ENCODE measurements at places on chromosomes 2 and 18.

DNA sequence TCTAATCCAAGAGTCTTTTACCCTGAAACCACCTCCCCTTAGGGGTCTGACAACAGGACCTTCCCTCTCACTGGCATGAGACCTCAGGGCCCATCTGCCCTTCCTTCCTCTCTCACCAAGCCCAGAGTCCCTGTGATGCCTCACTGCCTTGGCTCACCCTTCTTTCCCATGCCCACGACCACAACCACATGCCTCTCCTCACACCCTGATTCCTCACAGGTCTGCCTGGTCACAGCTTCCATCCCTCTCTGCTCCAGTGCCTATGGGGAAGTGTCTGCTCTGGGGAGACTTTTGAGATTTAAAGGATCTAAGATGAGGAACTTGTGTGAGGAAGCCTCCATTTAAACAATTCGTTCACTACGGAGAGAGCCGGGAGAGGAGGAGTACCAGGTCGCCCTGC, 98.9 kb upstream of the SH3BP4 start:
- no peak for DNase-seq
- H3K4me1 ChIP-seq, result no peaks in the 10 kb centered on the region
- H3K36me3 ChIP-seq, result no peaks in the 10 kb centered on the region
- H3K4me3 ChIP-seq, result no peak overlapping the region
- H3K27me3 ChIP-seq, result no peaks in the 10 kb centered on the region
- no peak overlapping the region for H3K27ac ChIP-seq

DNA sequence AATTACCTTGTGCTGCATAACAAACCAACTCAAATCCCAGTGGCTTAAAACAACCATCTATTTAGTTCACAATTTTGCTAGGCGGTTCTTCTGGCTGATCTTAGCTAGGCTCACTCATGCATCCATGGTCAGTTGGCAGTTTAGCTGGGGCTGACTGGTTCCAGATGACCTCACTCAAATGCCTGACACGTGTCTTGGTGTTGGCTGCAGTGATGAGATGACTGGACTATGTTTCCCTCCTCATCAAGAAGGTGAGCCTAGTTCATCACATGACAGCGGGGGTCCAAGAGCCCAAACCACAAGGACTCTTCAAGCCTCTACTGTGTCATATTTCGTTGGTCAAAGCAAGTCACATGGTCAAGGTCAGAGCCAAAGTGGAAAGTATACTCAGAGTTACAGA, 42.7 kb upstream of the ACTR3 start:
- H3K36me3 ChIP-seq, result no peaks in the 10 kb centered on the region
- H3K4me3 ChIP-seq, result no peak overlapping the region
- H3K27ac ChIP-seq, result no peak overlapping the region
- DNase-seq, result no peak
- no peaks in the 10 kb centered on the region for H3K4me1 ChIP-seq

- no peaks in the 10 kb centered on the region for H3K36me3 ChIP-seq
- H3K27me3 ChIP-seq, result no peaks in the 10 kb centered on the region
- DNase-seq, result no peak
- H3K27ac ChIP-seq, result no peak overlapping the region
- no peak overlapping the region for H3K4me3 ChIP-seq
- no peaks in the 10 kb centered on the region for H3K4me1 ChIP-seq
These were observed 142.3 kb downstream of the ACOXL start for GRCh38 chr2:110874453-110875383.

- no peak overlapping the region for H3K4me3 ChIP-seq
- H3K36me3 ChIP-seq, result no peaks in the 10 kb centered on the region
- no peak for DNase-seq
- no peaks in the 10 kb centered on the region for H3K27me3 ChIP-seq
- H3K4me1 ChIP-seq, result no peaks in the 10 kb centered on the region
These were observed 53.1 kb downstream of the PMS1 start for GRCh38 chr2:189837326-189837725.

DNA sequence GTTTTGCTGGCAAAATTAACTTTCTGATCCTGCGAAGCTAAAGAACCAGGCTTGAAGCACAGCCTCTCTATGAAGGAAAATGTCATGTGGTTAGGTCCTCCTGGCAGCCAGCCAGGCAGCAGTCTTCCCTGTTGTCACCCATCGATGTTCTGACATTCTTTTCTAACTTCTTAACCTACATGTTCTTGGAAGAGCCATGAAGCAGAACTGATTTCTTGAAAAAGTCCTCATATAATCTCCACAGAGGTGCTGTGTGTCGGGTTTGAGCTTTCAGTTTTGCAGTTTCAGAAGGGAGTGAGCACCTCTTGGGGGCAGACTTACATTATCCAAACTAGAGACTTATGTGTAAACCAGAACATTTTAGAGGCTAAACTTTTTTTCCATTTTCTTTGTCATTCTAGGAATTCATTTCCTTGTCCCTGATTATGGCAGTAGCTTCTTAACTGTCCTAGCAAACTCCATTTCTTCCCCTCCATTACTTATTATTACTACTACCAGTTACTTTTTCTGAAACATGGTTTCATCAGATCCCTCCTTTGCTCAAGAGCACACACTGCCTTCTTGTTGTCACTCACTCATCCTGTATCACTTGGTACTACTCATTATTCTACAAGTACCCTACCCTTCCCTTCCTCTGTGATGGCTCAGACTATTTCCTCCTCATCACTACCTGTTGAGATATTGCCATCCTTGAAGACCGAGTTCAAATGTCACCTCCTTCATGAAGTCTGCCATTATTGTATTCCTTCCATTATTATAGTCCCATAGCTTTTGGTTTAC, 31.1 kb downstream of the DOK1 start:
- no peak overlapping the region for H3K4me3 ChIP-seq
- no peak overlapping the region for H3K27ac ChIP-seq

DNA sequence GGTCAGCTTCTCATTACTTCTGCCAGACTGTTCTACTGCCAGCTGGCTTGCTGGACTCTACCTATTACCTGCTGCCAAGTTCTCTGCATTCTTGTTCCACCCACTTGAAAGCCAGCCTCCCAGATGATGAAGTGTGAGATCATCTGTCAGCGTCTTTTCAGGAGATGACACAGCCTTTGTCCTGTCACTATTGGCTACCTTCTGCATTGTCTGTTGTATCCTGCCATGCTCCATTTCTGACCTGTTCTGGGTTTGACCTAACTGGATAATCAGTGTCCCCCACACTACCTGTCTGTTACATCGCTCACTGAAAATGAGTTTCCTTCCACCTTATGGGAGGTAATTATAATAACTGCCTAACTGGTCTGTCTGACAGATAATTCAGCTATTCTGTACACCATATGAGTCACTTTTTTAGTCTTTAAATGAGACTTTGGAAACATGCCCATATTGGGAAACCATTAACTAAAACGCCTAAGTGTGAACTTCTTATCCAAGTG, 520.6 kb downstream of the METTL4 start:
- H3K27ac ChIP-seq, result no peak overlapping the region
- H3K36me3 ChIP-seq, result no peaks in the 10 kb centered on the region
- no peak overlapping the region for H3K4me3 ChIP-seq
- H3K4me1 ChIP-seq, result no peaks in the 10 kb centered on the region
- H3K27me3 ChIP-seq, result no peaks in the 10 kb centered on the region

DNA sequence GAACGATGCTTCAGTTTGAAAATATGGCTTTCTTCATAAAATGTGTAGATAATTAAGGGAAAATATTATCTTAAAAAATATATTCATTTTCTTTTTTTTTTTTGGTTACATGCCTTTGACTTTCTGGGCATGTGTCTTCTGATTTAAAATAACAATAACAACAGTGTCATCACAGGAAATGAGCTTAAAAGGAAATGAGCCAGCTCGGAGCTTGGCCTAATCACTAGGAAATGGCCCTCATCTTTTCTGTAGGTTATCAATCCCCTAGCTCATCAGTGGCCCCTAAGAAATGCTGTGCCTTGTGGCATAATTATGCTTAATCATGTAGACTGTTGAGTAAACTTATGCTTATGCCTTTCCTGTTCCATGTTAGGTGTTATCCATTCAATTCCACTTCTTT, 141.8 kb upstream of the FHL2 start:
- H3K4me1 ChIP-seq, result no peaks in the 10 kb centered on the region
- no peak for DNase-seq
- no peak overlapping the region for H3K4me3 ChIP-seq
- no peak overlapping the region for H3K27ac ChIP-seq
- H3K36me3 ChIP-seq, result no peaks in the 10 kb centered on the region

GRCh38 chr2:237321746-237322145, 92.2 kb downstream of the COL6A3 start:
- no peaks in the 10 kb centered on the region for H3K27me3 ChIP-seq
- H3K4me3 ChIP-seq, result no peak overlapping the region
- H3K36me3 ChIP-seq, result no peaks in the 10 kb centered on the region

- no peak overlapping the region for H3K27ac ChIP-seq
- DNase-seq, result no peak
- no peak overlapping the region for H3K4me3 ChIP-seq
These were observed 8.6 kb upstream of the TEX51 start for GRCh38 chr2:126890136-126890510.

- no peaks in the 10 kb centered on the region for H3K4me1 ChIP-seq
- H3K4me3 ChIP-seq, result no peak overlapping the region
- no peaks in the 10 kb centered on the region for H3K36me3 ChIP-seq
- H3K27me3 ChIP-seq, result no peaks in the 10 kb centered on the region
These were observed 429.2 kb downstream of the TNS1 start for GRCh38 chr2:217573571-217573970.
